ENCODE measurements at places on chromosomes 7 and 10.

DNA sequence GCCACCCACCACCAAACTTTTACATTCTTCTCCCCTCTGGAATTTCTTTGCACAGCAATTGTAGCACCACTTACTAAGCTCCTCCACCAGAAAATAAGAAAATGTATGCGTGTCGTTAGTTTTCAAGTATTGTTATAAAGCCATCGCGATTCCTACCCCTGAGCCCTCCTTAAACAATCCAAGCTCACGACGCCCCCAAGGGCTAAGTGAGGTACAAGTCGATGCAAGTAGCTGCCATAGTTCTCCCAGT lies 1.3 kb downstream of the FRAT2 start:
- DNase-seq = no peak

GRCh38 chr10:43126759-43127424 lies 11.4 kb upstream of the CSGALNACT2 start:
- DNase-seq = no peak

DNA sequence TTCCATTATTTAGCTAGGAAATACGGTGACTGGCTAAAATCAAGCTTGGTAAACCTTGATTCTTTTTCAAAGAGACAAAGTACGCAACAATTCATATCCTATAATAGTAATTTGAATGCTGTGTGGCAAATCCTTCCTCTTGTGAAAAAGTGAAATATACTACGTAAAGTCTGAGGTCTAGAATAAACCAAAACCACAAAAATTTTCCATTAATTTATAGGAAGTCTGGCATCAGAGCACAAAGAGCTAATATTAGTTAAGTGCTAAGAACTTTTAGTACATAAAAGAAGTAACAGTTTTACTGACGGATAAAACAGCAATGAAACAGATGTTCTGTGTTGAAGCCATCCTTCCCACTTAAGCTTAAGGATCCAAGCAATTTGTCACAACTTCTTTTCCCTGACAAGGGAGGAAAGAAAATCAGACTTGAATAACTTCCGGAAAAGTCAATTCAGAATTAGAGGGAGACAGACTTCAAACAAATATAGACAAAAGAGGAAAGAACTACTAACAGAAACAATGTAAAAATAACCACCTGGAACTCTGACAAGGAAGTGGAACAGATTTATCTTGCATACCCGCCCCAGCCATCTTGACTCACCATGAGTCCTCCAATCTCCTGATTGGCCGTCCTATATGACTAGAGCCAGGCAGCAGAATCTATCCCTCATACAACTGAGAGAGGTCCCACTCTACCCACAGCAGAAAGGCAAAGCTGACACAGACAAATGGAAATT lies 34.6 kb downstream of the RHEB start:
- DNase-seq = no peak

DNA sequence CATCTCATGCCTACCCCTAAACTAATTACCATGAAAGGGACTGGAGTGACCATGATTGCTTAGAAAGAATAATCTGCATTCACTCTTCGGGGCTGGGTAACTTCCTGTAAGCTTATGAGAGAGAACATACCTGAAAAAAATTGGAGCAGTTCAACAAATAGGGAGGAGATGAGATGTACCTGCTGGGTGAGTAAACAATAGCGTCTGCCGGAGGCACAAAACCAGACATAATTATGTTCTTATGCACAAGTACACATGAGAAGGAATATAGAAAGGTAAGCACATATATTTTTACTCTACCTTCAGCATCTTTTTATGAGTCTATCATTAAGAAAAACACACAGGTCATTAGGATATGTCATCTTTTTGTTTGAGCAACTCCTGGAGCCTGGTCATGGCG lies 224.6 kb upstream of the FERD3L start:
- DNase-seq = no peak

GRCh38 chr7:139844779-139845442 lies 15.8 kb downstream of the TBXAS1 start:
- no peak for DNase-seq

- no peak for DNase-seq
Measured at GRCh38 chr10:89301232-89301631, 614 bp upstream of the IFIT2 start.

GRCh38 chr10:88385601-88386203 lies 197.4 kb downstream of the RNLS start:
- peak; percentile 12 for DNase-seq

GRCh38 chr7:51785876-51786275 lies 469.3 kb upstream of the COBL start:
- no peak for DNase-seq

GRCh38 chr10:59905731-59906416 lies 482 bp downstream of the CCDC6 start:
- DNase-seq = no peak

DNA sequence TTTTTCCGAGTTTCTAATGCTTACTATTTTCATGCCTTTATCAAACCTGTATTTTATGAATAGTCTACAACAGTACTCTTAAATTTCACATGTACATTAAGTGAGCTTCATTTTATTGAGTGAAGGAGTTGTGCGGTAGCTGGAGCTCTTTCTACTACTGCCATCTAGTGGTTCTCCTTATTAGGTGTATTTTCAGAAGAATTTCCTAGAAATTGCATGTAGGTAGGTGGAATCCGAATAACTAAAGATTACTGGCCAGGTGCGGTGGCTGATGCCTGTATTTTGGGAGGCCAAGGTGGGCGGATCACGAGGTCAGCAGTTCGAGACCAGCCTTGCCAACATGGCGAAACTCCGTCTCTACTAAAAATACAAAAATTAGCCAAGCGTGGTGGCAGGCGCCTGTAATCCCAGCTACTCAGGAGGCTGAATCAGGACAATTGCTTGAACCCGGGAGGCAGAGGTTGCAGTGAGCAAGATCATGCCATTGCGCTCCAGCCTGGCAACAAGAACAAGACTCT lies 38.3 kb downstream of the LRRC72 start:
- DNase-seq = no peak

- DNase-seq = no peak
Measured at GRCh38 chr10:34018129-34018528, 683.7 kb upstream of the NRP1 start.

DNA sequence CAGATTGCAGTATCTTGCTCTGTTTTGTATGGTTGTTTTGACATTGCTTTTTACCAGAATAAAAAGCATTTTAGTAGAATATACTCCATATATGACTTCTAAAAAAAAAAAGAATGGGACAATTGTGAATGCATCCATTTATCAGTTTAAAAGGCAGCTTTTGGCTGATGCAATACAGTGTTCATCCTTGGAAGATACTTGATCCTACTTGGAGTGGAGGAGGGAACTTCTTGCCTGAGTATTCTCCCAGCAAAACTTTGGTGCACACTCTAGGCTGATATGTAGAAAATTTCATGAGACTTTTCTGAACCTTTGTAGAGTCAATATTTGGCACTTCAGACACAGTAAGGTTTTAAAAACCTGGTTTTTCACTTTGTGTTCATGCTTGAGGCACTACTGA lies 40.2 kb downstream of the WDR11 start:
- DNase-seq = no peak

DNA sequence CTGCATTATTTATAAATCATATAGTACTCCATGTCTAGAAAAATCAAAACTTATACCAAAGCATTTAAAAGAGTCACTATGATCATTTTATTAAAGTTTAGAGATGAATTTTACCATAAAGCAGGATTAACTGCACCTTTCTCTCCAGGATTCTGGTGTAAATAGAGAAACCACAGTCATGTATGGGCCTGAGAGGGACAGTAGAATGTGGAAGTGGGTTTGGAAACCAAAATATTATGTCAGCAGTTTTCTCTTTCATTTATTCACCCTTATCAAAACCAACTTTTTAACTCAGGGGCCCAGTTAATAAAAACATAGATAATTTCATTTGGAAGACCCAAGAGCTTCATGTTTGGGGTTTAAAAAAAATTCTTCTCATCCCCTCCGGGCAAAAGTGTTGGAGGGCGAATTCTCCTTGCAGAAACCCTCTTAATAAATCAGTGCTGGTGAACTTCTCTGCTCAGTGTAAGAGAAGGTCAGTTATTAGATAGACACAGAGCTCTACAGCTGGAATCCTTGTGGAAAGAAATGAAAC lies 266.2 kb downstream of the CREB5 start:
- no peak for DNase-seq

- no peak for DNase-seq
Measured at GRCh38 chr7:135200821-135201331, 10.4 kb downstream of the WDR91 start.

GRCh38 chr10:28094121-28094520 lies 95.2 kb upstream of the ODAD2 start:
- DNase-seq = no peak

- no peak for DNase-seq
Measured at GRCh38 chr7:4683043-4683883, 1.2 kb downstream of the FOXK1 start.

- no peak for DNase-seq
Measured at GRCh38 chr10:119505588-119506315, 36.8 kb downstream of the RGS10 start.

- peak; percentile 35 for DNase-seq
Measured at GRCh38 chr10:44384601-44385025, 284 bp downstream of the CXCL12 start.

DNA sequence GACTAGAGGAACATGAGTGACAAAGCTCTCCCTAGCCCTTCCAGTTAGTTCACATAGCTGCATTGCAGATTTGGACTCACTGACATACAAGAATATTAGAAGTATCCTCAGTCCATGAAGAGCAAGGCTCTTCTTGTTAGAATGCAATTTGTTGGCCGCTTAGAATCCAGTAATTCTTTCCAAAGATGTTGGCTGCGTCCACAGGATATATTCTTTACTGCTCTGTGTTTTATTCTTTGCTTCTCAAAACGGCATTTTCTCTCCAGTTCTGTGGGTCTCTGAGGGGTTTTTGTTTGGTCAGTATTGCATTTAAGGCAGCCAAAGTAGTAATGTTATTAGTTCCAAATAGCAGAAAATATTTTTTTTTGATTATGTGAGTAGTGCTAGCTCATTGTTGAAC lies 588.6 kb downstream of the DNAJB9 start:
- no peak for DNase-seq

GRCh38 chr7:21293771-21294170 lies 134.1 kb upstream of the SP4 start:
- DNase-seq = no peak

GRCh38 chr7:110007320-110008063 lies 1083.4 kb upstream of the LRRN3 start:
- no peak for DNase-seq

DNA sequence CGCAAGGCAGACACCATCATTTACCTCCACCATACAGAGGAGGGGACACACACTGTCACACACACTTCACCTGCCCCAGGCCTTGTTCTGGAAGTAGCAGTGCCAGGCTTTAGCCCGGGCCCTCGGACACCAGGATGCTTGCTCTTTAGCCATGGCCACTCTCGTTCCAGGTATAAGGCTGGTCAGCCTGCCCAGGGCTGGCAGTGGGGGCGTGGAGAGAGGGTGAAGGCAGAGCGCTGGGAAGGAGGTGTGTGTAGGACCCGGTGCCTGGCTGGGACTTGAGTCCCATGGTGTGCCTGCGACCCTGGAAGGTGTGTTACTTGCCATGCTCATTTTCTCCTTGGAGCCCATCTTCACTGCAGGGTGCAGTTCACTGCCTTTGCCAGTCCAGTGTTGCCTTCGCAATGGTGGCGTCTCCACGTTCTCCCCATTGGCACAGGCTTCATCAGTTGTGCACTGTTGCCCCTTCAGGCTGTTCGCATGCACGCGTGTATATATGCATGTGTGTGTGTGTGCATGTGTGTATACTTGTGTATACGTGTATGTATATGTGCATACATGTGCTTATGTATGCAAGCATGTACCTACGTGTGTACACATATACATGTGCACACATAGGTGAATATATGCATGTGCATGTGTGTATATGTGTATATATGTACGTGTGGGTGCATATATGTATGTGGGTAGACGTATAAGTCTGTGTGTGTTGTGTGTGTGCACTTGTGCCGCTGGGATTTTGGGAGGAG lies 153.4 kb downstream of the CAMK1D start:
- DNase-seq = no peak

- no peak for DNase-seq
Measured at GRCh38 chr7:87552351-87552900, 48.3 kb downstream of the ABCB1 start.

DNA sequence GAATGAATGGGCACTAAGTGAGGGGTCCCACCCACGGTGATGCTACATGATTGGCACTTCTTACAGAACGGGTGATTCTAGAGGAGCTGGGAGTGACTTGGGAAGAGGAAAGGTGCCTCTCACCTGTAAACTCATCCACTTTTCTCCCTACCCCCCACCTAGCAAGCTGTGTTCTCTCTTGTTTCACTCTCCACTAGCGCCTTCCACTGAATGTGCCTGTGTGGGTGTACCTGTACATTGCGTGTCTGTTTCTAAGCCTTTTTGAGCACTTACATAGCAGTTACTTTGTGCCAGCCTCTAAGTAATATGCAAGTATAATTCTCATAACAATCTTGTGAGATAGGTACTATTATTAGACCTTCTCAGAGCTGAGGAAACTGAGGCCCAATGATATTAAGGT lies 133.7 kb upstream of the AGK start:
- DNase-seq = no peak

- no peak for DNase-seq
Measured at GRCh38 chr10:104315486-104315921, 22.8 kb downstream of the ITPRIP start.

- no peak for DNase-seq
Measured at GRCh38 chr10:13518076-13518692, 10.6 kb downstream of the BEND7 start.

- DNase-seq = no peak
Measured at GRCh38 chr7:131203291-131203976, 124.2 kb upstream of the MKLN1 start.

DNA sequence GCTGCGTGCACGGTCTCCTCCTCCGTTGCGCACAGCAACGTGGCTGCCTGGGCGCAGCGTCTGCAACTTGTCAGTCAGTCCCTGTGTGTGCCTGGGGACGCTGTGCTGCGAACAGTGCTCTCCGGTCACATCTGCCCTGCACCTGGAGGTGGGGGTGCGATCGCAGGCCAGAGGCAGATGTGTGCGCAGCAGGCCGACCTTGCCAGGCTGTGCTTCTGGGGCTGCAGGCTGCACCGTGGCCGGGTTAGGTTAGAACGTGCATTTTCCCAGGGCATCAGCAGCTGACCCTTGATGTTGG lies 8.2 kb upstream of the GET4 start:
- no peak for DNase-seq

- DNase-seq = no peak
Measured at GRCh38 chr10:60441515-60441914, 51.8 kb upstream of the ANK3 start.

GRCh38 chr7:55464422-55464821 lies 99.3 kb downstream of the LANCL2 start:
- DNase-seq = no peak
